ENCODE measurements at places on chromosomes 5 and 9. TPM values are rescaled to one million over a fixed set of nuclear protein-coding genes. Genes with fewer than 3 reads are reported as not detected.

DNA sequence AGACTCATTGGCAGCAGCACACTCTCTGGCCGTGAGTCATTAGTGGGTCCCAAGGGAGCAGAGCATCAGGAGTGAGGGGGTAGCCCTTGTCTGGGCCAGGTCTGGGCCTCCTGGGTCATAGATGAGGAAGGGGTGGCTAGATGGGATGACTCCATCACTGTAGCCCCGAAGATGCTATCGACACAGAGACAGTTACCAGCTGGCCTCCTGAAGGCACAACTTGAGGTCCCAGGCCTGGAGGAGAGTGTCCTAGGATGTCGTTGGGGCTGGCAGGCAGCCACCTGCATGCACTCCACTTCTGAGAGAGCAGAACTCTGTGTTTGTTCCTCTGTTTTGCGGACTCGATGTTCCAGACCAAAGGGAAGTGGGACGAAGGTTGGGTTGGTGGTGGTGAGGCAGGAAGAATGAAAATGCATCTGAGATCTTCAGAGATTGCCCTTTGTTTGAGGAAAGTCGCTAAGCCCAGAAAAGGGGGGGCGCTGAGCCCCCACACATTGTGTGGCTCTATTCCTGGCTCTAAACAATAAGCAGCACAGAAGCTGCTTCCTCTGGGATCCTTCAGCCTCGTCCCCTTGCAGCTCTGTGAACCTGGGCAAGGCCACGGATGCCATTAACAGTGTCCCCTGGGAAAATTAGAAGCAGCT, 4.7 kb downstream of the BTNL9 start:
- DNase-seq = no peak

GPRIN1 gene
- 7.1 TPM for total RNA-seq

TMEM252 gene
- total RNA-seq = not detected

DNA sequence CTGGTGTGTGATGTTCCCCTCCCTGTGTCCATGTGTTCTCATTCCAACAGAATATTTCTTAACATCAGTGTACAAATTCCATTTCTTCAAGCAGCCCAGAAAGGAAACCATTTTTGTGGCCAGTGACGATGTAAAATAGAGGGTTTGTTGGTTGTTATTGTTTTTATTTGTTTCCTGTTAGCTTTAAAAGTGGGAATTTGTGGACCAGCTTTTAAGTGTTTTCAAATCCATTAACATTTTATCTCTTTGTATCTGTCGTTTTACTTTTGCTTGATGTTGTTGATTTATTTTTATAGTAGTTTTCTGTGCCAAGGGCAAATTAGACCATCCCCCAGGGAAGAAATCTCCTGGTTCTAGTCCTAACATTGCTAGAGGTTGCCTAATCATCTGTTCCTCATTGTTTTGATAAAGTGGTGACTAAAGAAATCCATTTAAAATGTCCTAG, 100.0 kb downstream of the GDNF start:
- peak; percentile 91 for DNase-seq

GRCh38 chr9:7176561-7176960, 418.8 kb downstream of the KDM4C start:
- peak; percentile 8 for DNase-seq

ARL14EPL gene
- total RNA-seq = 0.18 TPM

DNA sequence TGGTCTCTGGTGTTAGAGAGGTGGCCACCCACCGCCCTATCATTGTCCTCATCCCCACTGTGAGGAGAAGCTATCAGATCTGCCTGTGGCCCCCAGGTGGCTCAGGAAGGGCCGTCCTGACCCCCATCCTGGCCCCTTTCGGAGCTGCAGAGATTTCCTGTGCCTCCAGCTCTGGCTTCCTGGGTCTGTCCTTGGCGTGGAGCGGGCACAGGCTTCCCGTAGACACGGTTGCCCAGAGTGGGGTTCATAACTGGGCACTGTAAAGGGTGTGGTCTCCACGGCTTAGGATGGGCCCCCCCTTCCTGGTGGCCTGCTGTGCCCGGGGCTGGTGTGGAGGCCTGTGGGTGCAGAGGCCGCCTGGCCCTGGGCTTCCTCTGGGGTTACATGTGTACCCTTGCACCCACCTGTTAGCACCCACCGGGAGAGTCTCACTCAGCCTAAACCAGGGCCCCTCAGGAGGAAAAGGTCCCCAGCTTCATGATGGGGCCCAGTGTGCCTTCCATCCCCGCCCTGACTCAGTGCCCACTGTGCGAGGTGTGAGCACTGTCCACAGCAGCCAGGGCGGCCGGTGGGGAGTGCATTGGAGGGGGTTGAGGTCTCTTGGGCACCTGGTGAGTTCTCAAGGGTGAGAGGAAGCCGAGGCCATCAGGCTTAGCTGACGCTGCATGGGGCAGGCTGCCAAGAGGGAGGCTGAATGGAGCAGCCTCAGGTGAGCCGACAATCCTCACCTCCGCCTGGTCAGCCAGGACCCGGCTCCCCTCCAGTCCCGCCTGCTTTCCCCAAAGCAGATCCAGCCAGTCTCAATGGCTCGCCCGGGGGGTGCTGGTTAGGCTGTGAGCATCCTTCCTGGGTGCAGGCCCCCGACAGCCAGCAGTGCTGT, 15.3 kb upstream of the AJM1 start:
- DNase-seq = no peak

GRCh38 chr9:117013440-117013995, 326.4 kb downstream of the TRIM32 start:
- no peak for DNase-seq

DNA sequence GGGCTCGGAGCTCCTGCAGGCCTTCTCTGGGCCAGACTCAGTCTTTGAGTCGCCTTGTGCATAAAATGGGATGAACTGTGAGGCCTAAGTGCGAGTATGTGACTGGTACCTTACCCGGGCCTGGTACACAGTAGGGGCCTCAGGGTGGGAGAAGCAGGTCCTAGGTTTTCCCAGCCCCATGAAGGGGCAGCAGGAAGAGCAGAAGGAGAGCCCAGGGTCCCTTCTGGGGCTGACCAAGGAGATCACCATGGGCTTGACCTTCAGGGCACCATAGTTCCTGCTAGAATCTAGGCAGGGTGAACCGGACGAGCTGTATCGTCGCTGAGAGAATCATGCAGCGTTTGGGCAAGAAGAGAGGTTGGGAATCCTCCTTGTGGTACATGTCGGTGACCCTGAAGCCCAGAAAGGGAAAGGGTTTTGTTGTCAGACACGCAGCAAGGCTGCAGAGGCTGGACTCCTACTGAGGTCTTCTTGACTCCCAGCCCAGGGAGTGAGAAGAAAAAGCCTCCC, 373 bp upstream of the PHYKPL start:
- DNase-seq = no peak

DNA sequence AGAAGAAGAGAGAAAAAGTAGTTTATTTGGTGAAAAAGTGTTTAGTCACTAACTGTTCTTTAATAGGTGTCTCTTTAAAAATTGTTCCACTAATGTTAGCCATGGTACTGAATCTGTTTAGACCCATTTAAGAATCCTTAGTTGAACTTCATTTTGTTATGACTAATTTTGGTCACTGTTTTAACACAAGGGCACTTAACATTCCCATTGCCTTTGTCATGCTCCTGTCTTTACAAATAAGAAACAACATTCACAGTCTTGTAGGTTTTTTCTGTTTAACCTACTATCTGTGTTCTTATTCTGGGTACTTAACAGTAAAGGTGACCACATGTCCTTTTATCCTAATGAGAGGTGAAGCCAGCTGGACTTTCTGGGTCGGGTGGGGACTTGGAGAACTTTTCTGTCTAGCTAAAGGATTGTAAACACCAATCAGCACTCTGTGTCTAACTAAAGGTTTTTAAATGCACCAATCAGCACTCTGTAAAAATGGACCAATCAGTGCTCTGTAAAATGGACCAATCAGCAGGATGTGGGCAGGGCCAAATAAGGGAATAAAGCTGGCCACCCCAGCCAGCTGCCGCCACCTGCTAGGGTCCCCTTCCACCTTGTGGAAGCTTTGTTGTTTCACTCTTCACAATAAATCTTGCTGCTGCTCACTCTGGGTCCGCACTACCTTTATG, 116.7 kb downstream of the WDR70 start:
- DNase-seq = peak; percentile 37

DNA sequence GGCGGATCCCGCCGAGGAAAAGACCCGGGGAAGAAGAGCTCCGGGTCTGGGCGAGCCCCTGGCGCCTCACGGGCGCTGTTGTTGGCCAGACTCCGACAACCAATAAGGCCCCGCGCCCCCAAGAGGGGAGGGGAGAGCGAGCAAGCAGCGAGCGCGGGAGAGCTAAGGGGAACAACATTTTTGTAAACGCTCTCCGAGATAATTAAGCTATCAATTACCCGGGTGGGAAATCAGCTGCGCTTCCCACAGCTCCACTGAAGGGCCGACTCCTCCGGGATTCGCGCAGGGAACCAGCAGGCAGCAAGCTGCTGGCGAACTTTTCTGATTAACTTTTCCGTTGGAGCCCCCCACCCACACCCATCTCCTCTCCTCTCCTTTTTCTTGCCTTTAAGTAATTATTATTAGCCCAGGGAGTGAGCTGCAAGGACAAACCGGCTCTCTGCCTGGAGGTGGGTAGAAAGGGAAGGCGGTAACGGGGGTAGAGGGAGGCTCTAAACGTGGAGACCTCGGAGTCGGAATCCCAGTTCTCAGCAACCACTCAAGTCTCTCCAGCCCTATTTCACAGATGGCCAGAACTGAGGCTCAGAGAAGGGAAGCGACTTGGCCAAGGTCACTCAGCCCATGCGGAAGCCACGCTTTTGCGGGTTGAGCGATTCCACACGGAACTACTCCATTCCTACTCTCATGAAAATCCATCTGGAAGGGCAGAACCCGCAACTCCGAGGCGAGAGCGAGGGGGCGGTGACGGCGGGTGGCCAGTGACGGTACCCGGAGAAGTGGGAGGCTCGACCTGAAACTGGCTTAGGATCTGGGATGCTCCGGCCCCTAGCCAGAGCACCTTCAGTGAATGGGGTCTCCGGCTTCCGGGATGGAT, 1.3 kb downstream of the ASTN2 start:
- no peak for DNase-seq

- DNase-seq = peak; percentile 74
These were observed 58.2 kb upstream of the PRR16 start for GRCh38 chr5:120405923-120406322.

EPB41L4B gene
- total RNA-seq = 1.8 TPM

NRARP gene
- not detected for total RNA-seq

TIMD4 gene
- not detected for total RNA-seq

GRCh38 chr9:137441289-137441934, at the start of gene ENTPD8:
Gene ENTPD8 (minus strand): TSS chr9:137441357. CDS start chr9:137438285, 3,072 bp downstream.
- DNase-seq = no peak

DNA sequence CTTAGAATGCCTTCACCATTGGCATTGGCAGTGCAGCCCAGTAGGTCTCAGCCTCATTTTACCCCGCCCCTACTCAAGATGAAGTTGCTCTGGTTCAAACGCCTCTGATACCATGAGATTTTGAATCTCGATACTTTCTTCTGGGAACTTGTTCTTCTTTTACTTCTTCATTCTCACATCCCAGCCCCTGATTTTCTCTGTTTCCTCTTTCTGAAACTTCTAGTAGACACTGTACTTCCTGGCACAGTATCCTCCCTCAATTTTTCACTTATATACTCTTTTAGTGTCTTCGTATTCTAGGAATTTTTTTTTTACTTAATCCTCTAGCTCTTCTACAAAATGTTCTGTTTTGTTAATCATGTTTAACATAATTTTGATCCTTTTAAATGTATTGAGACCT, 13.1 kb upstream of the ZNF79 start:
- no peak for DNase-seq

GRCh38 chr9:124794902-124795491, 18.1 kb downstream of the OLFML2A start:
- no peak for DNase-seq

DNA sequence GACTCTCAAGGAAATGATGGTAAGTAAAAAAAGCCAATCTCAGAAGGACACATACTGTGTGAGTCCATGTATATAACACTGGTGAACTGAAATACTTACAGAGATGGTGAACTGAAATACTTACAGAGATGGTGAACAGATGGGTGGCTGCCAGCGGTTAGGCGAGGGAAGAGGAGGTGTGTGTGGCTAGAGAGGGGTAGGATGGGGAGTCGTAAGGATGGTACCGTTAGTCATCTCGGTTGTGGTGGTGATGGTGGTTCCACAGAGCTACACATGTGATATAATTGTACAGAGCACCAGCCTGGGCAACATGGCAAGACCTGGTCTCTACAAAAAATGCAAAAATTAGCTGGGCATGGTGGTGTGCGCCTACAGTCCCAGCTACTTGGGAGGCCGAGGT, 113.6 kb upstream of the RAPGEF1 start:
- no peak for DNase-seq

CDKN2B gene
- total RNA-seq = 16.0 TPM

GRCh38 chr9:15253197-15253596, 53.8 kb downstream of the TTC39B start:
- peak; percentile 47 for DNase-seq

DNA sequence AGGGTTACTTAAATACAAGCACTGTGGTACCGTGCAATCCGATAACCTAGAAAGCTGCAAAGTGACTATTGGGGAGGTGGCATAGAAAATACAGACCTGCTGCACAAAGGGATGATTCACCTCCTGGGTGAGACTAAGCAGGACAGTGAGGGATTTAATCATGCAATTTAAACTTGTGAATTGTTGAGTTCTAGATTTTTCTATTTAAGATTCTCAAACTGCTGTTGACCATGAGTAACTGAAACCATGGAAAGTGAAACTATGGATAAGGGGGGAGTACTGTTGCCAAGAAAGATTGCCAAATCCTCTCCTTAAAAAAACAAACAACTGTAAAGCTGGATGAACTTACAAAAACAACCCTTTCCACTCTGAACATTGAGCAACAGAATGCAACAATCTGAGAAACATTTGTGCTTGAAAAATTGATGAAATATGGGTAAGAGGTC, 61.5 kb upstream of the NUDT12 start:
- peak; percentile 77 for DNase-seq

DNA sequence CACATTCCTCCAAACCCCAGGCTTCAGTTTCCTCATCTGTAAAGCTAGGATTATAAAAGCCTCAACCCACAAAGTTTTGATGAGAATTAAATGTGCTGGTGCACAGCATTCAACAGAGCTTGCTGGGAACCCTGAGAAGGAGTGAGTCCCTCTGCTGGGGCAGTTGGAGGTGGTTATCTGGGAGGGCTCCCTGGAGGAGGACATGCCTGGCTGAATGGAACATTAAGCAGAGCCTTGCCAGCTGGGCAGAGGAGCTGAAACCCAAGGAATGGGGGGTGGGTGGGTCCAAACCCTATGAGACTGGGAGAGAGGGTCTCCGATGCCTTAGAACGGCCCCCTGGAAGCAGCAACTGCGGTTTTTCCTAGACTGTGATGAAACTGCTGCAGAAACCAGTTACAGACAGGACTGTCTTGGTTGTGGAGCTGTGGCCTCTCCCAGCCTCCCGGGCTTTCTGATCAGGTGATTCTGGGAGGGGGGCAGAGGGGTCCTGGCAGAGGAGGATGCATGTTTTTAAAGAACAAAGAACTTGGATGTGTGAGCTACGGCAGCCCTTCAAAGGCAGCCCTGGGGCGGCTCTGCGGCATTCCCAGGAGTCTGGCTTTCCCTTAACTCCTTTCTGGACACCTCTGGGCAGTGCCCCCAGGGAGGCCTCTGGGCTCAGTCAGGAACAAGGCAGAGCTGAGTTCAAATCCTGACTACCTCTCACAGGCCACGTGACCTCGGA, 20.8 kb downstream of the FIBCD1 start:
- no peak for DNase-seq

- DNase-seq = peak; percentile 11
These were observed 114.1 kb upstream of the DAPK1 start for GRCh38 chr9:87383344-87384150.

- DNase-seq = peak; percentile 70
These were observed 28.7 kb downstream of the CDKN2A start for GRCh38 chr9:21965401-21965951.

GRCh38 chr9:135126451-135127187, 39.2 kb downstream of the OLFM1 start:
- DNase-seq = no peak
